GM12865 (cell line): ENCODE measurements at places on chromosomes 13 and 19.
A peak's percentile ranks its signal among the peaks of the same experiment; 100 is the strongest.

GRCh38 chr19:41364524-41365391, 809 bp upstream of the B9D2 start:
- peak; percentile 42 for DNase-seq

DNA sequence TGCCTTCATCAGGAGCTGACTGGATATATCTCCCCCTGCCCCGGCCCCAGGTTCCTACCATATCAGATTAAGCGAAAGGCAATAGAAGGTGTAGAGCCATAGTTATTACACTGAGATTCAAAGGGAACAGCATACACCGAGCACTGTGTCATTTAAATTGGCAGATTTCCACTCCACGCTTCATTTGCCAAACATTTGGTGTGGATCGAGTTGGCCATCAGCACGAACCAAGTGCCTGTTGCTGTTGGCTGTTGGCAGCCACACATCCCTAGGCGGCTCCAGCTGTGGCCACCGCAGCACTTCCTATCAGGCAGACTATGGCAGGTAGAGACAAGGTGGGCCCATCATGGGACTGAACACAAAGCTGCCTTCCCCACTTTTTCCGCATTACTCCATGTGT, 115.8 kb downstream of the CCNA1 start:
- DNase-seq, result no peak

GRCh38 chr19:54708781-54709180, 15.5 kb upstream of the KIR3DL3 start:
- DNase-seq, result no peak

- DNase-seq, result no peak
Observed at GRCh38 chr13:41976476-41976875, 15.6 kb upstream of the VWA8 start.

- peak; percentile 23 for DNase-seq
Observed at GRCh38 chr13:98919566-98919965, 58.3 kb downstream of the DOCK9 start.

- DNase-seq, result no peak
Observed at GRCh38 chr19:2841855-2842574, 740 bp downstream of the ZNF555 start.

GRCh38 chr19:50889638-50890037, 16.4 kb downstream of the KLK2 start:
- no peak for DNase-seq

DNA sequence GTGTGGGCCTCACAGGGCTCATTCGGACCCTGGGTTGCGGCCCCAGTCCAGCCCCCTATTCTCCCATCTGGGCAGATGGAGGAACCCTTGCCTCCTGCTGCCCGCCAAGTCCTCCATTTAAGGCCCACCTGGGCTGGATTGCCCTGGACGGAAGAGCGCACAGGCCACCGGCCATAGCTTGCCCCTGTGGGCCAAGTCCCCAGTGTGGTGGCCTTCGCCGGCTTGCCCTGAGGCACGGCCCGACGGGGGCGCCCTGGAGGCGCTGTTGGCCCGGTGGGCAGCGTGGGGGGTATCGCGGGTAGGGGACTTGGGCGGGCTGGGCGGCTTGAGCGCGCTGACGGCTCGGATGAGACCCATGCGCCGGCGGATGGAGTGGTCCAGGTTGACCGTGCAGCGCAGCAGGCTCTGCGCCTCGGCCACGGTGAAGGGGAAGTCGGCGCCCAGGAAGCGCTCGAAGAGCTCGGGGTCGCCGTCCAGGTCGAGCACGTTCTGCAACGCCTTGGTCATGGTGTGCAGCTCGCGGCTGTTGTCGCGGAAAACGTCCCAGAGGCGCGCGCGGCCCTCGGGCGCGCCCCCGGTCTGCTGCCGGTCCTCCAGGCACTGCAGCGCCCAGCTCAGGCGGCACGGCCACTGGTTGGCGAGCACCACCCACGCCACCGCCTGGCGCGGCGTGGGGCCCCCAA, 8.8 kb downstream of the NKPD1 start:
- no peak for DNase-seq

GRCh38 chr13:19862481-19863313, 752 bp downstream of the ZMYM5 start:
- DNase-seq, result peak; percentile 64

- no peak for DNase-seq
Observed at GRCh38 chr19:35146746-35147459, 3.8 kb downstream of the FXYD7 start.

- DNase-seq, result no peak
Observed at GRCh38 chr19:29886586-29886985, 55.5 kb upstream of the URI1 start.

- peak; percentile 29 for DNase-seq
Observed at GRCh38 chr19:30784850-30785457, 412.8 kb downstream of the ZNF536 start.

DNA sequence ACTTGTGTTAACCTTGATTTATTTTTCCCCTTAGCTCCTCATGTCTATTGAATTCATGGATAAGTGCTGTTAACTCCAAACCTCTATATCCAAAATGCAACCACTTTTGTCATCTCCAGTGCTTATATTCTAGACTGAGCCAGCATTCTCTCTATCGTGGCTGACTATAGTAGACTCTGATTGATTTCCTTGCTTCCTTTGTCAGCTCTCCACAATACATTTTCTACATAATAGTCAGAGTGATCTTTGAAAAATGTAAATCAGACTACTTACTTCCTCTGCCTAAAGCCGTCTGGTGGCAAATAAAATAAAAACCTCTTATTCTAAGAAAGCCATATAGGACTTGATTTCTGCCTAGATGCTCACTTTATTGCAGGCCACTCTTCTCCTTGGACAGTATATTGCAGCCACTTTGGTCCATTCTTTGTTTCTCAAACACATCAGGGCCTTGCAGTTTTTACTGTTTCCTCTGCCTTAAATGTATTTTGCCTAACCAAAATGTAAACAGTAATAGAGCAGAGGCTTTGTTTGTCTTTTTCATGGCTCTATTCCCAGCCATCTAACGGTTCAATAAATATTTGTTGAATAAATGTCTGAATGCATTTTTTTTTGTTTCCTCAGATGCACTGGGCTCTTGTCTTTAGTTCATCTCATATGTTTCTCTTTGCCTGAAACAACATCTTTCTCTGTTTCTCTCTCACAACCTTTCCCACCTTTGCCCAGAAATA, 243.6 kb upstream of the CSNK1A1L start:
- no peak for DNase-seq

GRCh38 chr19:35557539-35558399, 5.7 kb downstream of the ATP4A start:
- peak; percentile 46 for DNase-seq

DNA sequence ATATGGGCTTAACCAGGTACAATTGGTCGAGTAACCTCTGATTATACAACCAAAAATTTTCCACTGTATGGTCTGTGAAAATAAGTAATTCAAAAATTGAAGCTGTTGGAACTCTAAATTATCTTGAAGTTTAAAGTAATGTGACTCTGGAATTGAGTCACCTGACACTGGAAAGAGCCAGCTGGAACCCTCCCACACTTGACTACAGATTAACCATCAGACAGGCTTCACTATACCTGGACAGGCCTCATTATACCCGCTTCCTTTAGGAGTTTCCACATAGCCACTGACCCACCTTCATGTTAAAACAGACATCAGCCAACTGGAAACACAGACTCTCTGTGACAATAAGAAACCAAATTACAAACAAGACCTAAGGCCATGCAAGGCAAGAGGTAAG, 1.3 kb downstream of the ZNF433 start:
- DNase-seq, result no peak

DNA sequence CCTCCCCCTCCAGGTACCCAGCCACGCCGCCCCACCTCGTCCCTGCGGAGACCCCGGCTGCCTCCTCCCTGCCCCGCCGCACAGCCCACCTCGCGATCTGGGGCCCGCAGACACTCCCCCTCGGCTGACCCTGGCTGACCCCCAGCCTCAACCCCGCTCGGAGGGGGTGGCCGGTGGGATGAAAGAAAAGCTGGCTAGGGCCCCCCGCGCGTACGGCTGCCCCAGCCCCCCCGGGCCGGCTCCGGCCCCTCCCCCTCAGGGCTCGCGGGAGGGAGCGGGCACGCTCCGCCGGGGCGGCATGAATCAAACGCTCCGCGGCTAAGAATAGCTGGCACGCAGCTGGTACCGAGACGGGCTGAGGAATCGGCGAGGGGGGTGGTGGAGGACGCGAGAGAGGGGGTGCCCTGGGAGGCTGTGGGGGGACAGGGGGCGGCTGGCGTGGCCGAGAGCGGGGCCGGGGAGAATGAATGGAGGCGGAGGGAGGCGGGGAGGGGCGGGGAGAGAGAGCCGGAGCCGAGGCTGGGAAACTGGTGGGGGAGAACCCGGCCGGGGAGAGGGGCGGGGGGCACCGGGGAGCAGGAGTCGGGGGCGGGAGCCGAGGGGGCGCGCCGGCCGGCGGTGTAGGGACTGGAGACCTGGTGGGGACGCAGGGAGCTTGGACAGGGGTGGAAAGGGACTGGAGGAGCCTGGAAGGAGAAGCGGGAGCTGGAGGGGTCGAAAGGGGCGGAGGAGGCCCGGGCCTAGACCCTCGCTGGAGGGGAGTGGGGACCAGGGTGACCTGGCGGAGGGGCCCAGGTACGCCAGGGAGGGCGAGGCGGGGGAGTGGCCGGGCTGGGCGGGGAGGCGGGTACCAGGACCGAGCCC, 1.1 kb downstream of the SHANK1 start:
- no peak for DNase-seq

- DNase-seq, result peak; percentile 13
Observed at GRCh38 chr13:42876887-42877545, 95.6 kb downstream of the FAM216B start.
